ENCODE measurements at places on chromosomes 3 and 15.

DNA sequence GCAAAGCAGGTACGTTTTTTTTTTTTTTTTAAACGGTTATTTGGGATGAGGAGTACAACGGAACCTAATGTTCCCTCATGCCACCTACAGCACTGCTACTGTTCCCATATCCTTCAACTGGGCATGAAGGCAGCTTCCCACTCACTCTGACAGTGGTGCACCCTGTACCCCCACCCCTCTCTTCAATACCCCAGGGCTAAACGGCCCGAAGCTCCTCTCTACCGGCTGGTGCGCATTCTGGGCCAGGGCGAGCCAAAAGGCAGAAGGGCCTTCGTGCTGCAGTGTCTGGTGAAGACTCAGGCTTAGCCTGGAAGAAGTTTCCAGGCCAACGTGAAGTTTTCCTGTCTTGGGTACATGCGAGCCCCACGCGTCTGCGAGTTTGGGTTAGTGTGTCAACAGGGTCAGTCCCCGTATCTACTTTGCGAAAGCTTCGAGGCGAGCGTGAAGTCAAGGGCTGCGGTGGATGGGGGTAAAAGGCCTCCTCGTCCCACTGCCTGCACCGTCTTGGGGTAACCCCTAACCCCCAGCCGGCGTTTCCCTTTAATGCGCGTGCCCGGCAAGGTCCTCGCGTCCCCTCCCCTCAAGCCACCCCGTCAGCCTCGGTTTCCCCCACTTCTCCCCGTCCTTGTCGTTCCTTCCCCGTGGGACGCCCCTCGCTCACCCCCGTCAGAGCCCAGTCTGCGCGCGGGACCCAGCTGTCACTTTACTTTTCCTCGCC is 765 bp upstream of the UBE2E2 start:
- DNase-seq: no peak

- DNase-seq: no peak
These were observed 9.8 kb downstream of the NBEAL2 start for GRCh38 chr3:46989146-46989810.

DNA sequence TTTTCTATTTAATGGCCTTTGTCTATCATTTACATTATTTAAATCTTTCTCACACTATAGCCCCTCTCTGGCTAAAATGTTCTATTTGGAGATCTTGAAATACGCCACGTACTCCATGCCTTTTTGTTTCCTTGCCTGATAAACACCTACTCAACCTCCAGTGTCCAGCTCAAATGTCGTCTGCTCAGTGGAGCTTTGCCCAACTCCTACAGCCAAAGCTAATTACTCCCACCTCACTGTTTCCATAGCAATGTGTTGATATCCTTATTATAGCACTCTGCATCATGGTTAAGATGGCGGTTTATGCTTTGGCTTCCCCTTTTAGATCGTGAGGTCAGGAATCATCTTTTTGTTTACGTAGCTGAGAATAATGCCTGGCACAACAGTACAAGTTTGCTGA is 55.9 kb downstream of the NGLY1 start:
- DNase-seq: no peak

GRCh38 chr3:177211503-177212277 is 14.4 kb upstream of the TBL1XR1 start:
- no peak for DNase-seq

GRCh38 chr3:114827495-114827894 is 319.6 kb downstream of the ZBTB20 start:
- DNase-seq: no peak

DNA sequence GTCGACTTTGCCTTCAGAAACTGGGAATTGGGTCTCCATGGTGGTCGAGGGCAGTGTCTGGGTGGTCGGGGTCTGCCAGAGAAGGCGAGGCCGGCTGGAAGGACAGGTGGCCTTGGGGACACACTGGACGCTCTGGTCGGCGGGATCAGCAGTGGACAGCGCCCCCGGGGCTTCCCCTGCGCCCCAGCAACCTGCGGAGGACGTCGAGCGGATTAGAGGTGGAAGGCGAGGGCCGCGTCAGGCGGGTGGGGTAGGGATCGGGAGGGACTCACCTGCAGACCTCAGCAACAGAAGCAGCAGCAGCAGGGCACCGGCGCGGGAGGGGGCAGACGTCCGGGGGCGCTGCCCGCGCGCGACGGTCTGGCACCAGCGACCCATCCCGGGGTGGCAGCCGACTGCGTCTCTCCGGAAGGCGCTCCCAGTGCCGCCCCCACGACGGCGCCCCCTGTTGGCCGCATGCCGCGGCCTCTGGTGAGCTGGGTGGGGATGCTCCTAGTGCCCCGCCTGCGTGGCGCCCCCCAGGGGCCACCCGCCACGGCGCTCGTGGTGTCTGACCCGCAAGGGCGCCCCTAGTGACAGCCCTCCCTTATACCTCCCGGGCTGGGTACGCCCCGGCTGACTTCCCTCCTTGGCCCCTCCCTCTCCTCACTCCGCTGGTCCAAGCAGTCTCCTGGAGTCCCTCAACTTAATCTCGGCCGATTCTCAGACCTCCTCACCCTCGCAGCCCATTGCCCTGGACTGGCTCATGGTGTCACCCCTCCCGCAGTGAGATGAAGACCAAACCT is at the start of gene PRSS50:
Gene PRSS50 (minus strand): TSS at position 423 of the 785 bp plus-strand sequence. CDS start 45 bp downstream, at position 378.
- DNase-seq: no peak

- no peak for DNase-seq
These were observed 13.0 kb downstream of the ZFAND6 start for GRCh38 chr15:80072285-80072994.

GRCh38 chr3:100836661-100837060 is 127.4 kb downstream of the TFG start:
- no peak for DNase-seq

DNA sequence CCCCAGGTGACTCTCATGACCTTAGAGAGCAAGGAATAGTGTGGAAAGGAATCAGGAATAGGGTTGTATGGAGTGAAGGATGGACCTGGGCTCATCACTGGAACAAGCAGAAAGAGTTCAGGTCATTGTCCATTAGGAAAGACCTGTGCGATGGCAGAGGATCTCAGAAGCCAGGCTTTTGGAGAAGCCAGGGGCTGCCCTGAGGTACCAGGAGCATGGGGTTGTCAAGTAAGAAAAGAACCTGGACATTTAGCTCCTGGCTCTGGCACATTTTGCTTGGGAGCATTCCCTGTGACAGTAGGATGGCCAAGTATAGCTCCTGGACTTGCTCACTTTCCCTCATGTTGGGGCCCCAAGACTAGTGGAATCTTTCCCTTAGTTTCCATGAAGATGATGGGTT is 52.9 kb upstream of the MANF start:
- DNase-seq: no peak

DNA sequence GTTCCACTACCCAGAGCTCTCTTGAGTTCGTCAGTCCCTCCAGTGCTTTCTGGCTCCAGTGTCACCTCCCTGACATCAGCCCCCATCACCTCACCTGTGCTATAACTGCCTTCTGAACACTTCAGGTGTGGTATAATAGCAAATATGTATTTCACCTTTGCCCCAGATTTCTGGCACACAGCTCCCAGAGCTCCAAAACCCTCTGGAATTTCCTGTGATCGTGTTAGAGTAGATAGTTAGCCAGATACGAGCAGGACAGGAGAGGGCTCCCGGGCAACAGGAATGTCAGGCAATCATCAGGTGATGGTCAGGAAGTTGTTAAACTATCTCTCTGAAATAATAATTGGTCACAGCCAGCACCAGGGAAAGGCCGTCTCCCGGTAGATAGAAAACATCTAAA is 22.6 kb upstream of the LIMD1 start:
- DNase-seq: no peak

DNA sequence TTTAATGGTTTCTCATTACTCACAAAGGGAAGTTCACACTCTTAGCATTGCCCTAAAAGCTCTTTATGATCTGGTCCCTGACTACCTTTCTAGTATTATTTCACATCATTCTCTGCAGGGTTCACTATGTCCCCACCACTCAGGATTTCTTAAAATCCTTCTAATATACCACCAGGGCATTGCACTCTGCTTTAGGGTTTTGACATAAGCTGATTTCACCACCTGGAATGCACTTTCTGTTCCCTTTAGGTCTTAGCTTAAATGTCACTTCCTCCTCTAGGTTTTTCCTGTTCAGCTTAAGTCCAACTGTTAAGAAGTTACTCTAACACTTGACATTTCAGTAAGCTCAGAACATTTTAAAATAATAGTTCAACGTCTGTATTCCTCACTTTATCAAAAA is 81.7 kb downstream of the HCN4 start:
- no peak for DNase-seq

DNA sequence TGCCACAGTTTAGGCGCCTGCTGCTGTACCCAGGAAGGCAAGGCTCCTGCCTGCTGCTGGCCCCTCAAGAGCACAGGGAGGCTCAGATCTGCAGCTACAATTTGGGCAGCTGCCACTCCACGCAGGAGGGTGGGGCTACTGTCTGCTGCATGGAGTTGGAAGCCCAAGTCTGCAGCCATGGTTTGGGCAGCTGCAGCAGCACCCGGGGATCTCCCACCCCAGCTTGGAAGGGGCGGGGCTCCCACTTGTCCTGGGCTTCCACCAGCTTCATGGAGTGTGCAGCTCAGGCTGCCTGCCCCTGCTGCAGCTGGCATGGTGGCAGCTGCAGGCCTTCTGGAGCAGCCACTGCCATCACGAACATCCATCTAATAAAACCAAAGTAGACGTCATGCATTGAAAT is 512.9 kb downstream of the PYDC2 start:
- no peak for DNase-seq

- DNase-seq: no peak
These were observed 639.4 kb upstream of the TBL1XR1 start for GRCh38 chr3:177836671-177837070.

DNA sequence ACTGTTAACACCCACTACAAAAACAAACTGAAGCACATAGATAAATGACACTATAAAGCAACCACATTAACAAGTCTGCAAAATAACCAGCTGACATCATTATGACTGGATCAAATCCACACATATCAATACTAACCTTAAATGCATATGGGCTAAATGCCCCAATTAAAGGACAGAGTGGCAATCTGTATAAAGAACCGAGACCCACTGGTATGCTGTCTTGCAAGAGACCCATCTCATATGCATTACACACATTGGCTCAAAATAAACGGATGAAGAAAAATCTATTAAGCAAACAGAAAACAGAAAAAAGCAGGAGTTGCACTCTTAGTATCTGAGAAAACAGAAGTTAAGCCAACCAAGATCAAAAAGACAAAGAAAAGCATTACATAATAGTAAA is 1375.4 kb downstream of the ZPLD1 start:
- no peak for DNase-seq

GRCh38 chr15:92109191-92109873 is 255.8 kb downstream of the SLCO3A1 start:
- DNase-seq: no peak

DNA sequence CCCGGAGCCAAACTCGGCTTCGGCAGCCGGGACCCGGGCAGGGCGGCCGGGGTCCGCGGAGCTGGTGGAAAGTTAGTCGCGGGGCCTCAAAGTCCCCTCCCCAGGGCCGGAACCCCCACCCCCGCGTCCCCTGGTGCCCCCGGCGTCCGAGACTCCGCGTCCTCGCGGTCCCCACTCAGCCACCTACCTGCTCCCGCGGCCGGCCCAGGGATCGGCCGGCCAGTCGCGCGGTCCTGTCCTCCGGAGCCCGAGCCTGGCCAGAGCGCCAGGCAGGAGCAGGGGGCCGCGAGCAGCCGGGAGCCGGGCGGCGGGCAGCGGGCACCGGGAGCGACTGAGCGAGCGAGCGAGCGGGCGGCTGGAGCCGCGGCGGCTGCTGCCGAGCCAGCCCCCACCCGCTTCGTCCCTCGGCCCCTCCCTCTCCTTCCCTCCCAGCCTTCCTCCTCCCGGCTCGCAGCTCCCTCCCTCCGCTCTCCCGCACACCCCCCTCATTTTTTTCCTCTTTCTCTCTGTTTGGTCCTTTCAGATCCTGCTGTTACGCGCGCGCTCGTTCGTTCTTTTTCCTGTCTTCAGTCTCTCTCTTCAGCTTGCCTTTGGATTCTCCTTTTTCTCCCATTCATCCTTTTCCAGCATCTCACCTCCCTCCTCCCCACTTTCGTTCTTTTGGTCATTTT is at the start of gene MEGF11:
Gene MEGF11 (minus strand): TSS at position 333 of the 671 bp plus-strand sequence. CDS start 125,347 bp downstream, outside the sequence.
- DNase-seq: no peak

All from stimulated activated CD8-positive, alpha-beta memory T cell treated with anti-CD3 and anti-CD28 coated beads, Interleukin-15, amount 100 ng/mL, for 4 hours (primary cell).